Activated CD4-positive, alpha-beta T cell treated with anti-CD3 and anti-CD28 coated beads, Interleukin-2, amount 50 U/mL, for 48 hours (primary cell): ENCODE measurements at places on chromosomes 7 and 10.

DNA sequence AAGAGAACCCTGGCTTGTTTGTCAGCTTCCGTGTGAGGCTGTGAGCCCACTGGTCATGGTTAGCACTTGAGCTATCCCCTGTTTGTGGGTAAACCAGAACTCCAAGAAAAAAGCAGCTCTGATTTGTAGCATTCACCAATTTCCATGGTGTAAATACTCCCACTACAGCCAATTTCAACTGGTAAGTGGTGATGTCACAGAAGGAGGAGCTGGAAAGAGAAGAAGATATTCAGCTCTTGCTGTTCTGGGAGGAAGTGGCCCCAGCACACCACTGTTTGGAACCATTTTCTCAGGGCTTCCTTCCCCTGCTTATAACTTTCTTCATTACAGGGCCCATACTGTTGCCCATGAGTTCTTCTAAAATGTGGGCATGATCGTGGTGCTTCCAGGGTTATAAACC is 500.1 kb upstream of the ZMIZ1 start:
- no peak for DNase-seq

DNA sequence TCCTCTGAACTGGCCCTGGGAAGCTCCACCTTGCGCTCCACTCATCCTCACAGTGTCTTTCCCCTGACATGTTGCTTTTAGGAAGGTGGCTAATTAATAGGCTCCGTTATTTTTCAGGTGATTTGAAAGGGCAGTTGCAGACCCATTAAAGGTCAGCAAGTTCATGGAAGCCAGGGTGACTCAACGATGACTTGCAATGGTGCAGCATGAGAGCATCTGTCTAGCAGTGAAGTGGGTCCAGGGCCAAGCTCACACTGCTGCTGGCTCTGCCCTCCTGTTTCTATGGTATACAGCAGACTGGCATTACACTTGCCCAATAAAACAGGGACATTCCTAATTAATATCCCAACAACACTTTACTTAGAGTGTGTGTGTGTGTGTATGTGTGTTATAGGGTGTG is 68.8 kb upstream of the WDR11 start:
- no peak for DNase-seq

DNA sequence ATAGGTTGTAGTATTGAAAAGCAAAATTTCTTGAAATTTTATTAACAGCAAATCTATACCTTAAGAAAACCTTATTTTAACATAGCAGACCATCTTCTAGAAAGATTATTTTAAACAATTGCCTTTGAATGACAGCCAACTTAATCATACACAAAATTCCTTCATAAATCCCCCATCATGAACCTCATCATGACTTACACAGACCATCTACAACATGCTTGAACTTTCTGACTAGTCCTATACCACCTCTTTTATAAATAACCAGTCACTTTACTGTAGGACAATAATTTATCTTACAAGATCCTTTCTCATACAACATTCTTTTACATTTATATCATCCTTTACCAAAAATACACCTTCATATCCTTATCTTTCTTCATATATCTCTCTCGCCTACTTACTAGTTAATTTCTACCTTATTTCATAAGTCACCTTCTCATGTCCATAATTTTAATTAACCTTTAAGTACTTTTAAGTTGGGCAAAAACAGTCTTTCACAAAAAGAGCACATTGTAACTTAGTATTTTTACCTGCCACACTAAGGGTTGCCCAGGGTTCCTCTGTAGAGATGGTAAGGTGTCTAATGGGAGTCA is 16.6 kb upstream of the PTN start:
- DNase-seq, result no peak

GRCh38 chr7:17830206-17830605 is 110.1 kb downstream of the SNX13 start:
- DNase-seq, result no peak

- no peak for DNase-seq
Observed at GRCh38 chr10:123800821-123801220, 90.8 kb downstream of the CPXM2 start.

- no peak for DNase-seq
Observed at GRCh38 chr7:18796216-18796615, 300.7 kb downstream of the HDAC9 start.

GRCh38 chr10:26365681-26366358 is 72.3 kb upstream of the APBB1IP start:
- no peak for DNase-seq

- no peak for DNase-seq
Observed at GRCh38 chr10:71447676-71448075, 51.0 kb downstream of the CDH23 start.
